ENCODE measurements at places on chromosomes 13 and 19.

- peak; percentile 29 for DNase-seq
Observed at GRCh38 chr19:47226426-47227351, 4.3 kb downstream of the BBC3 start.

- DNase-seq: no peak
Observed at GRCh38 chr13:43307921-43308433, 284.6 kb downstream of the DNAJC15 start.

- DNase-seq: no peak
Observed at GRCh38 chr13:94712287-94712811, at the start of gene SOX21. SOX21 (minus strand) TSS chr13:94712545; CDS start chr13:94712049, 496 bp downstream.

DNA sequence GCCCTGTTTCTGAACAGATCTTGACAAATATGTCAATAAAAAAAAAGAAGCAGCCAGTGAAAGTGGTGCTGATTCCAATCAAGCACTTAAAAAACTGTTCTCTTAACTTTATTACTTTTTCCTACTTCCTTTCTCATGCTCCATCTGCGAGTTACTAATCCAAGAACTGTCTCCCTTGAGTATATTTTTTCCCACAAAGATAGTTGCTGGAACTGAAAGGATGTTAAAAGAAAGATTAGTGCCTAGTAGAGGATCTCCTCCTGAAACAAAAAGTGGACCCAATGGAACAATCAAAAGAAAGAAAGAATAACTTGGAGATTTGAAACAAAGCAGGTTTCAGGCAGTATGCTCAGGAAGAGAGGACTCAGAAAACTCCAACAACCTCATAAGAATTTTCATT lies 1034.8 kb downstream of the PCDH17 start:
- no peak for DNase-seq

GRCh38 chr19:55585658-55586339 lies 5.2 kb upstream of the ZNF579 start:
- no peak for DNase-seq

DNA sequence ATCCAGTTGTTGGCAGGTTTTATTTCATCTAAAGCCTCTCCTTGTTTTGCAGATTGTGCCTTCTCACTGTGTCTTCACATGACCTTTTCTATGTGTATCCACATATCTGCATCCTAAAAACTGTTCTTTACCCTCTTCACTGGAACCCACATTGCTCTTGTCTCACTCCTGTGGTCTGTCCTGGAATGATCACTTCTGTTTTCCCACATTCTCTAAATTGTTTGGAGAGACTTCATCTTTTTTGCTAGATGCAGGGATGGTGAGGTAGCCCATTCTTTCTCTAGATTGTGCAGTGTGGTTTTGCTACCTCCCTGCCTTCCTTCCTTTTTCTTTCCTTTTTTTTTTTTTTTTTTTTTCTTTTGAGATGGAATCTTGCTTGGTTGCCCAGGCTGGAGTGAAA lies 608.6 kb upstream of the MIR17HG start:
- DNase-seq: no peak

DNA sequence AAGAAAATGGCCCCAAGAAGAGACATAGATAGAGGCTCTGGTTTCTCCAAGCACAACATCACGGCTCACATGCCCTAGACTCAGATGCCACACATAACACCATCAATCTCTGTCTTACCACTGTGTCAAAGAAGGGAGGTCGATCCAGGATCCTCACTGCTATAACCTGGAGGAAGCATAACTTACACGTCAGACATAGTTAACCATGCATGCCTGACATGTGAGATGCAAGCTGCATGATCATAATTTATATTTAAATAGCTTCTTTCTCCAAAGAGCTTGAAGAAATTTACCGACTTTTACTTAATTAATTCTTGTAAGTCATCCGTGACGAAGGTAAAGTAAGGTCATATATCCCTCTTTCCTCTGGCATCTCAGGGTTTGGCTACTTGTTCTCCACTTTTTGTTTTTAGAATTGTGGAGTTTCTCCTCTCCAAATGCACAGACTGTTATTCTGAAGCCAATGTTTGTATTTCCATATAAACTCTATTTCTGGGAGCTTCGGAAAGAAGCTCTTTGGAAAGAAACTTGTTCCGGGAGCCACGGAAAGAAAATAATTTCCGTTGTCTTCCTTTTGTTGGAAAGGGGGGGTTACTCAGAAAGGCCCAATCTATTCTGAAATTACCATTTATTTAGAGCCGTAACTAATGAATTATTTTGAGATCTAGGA lies 205.6 kb downstream of the LHFPL6 start:
- DNase-seq: no peak

DNA sequence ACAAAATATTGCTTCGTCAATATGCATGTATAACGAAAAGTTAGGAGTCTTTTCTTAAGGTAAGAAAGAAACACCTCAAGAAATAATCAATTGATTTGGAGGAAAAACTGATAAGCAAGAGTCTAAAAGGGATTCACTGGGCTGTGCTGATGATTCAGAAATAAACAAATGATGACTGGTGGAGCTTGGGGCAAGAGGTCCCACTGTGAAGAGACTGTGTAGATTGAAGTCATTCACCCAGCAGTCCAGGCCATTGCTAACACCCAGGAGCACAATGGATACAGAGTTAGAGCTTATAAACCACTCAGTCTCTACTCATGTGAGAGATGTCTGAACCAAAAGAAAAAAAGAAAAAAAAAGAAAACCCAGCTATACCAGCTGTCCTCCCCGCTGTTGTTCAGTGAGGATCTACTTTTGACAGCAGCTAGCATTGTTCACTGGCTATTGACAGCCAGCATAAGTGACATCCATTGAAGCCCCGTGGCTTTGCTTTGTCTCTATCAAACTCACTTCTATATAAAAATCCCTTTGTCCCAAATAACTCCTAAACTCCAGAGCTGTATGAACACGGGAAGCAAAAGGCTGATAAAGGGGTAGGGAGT lies 255.5 kb downstream of the KCTD12 start:
- DNase-seq: no peak

GRCh38 chr19:54952591-54953344 lies 5.4 kb upstream of the NLRP7 start:
- DNase-seq: no peak

DNA sequence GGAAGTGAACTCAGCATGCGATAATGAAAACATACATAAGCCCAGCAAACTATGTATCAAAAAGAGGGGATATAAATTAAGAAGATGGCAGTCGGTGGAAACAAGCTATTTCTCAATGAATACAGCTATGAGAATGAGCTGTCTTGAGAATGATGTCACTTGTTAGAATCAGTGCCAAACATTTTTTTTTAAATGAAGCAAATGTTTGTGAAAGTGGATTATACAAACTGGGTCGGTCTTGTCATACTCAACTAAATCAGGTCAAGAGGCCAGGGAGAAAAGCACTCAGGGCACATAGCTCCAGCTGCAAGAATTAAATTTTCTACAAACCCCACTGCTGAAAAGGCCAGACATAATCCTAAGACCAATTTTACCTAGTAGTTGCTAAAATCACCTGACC lies 1048.4 kb downstream of the SLITRK1 start:
- DNase-seq: no peak

DNA sequence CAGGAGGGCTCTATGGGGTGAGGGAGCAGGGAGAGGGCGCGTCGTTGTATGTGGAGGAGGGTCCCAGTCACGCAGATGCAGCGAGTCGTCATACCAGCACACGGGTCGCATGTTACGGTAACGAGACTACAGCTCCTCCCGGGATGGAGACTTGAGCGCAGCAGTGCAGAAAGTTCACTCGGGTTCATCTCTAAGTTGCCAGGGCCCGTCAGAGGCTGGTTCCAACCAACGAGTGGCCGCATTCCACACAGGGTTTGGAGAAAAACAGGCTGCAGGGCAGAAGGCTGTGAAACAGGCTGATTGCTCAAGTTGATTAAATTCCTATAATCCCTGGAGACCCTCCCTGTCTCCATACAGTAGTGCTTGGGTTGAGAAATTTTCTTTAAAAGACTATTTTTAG lies 21.9 kb upstream of the TTYH1 start:
- no peak for DNase-seq

DNA sequence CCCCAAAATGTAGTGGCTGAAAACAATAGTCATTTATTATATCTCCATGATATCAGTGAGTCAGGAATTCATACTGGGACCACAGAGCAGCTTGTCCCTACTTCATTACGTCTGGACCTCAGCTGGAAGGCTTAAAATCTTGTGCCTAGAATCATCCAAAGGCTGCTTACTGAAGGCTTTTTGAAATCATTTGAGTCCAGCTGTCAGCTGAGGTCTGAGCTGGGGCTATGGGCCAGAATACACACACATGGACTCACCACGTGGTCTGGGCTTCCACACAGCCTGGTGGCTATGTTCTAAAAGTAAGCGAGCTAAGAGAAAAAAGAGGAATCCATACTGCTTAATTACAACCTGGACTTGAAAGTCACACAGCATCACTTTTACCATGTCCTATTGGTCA lies 209.2 kb downstream of the KCTD12 start:
- no peak for DNase-seq

DNA sequence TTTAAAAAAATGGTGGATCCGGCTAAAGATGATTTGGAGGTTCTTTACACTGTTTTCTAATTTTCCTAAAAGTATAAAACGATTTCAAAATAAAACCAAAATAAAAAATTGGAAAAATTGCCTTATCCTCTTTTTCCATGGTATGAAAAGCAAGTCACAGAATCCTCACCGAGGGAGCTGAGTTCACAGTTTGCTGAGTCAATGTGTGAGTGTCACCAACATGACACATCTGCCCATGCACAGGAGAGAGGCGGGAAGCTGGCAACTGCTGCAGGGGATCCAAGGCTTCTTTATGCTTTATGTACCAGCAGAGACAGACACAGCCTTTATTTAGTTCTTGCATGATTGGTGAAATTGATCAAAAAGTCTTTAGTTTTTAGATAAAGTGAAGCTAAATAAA lies 157.8 kb downstream of the TNFSF13B start:
- no peak for DNase-seq

DNA sequence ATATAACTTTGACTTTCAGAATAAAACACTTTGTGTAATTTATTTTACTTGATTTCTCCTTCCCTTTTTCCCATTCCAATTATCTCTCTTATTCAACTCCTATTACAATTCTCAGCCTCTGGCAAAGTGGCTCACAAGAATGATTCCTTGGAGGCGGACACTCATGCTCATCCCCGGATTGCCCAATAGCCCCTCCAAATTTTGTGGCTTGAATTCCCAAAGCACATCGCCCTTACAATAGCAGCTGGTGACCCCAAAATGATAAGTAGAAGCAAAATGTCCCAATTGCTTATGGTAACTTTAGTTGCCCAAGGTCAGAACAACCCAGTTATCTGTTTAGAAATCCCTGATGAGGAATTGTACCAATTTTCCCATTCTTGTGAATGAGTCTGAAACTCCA lies 1523.5 kb upstream of the PRR20A start:
- no peak for DNase-seq

DNA sequence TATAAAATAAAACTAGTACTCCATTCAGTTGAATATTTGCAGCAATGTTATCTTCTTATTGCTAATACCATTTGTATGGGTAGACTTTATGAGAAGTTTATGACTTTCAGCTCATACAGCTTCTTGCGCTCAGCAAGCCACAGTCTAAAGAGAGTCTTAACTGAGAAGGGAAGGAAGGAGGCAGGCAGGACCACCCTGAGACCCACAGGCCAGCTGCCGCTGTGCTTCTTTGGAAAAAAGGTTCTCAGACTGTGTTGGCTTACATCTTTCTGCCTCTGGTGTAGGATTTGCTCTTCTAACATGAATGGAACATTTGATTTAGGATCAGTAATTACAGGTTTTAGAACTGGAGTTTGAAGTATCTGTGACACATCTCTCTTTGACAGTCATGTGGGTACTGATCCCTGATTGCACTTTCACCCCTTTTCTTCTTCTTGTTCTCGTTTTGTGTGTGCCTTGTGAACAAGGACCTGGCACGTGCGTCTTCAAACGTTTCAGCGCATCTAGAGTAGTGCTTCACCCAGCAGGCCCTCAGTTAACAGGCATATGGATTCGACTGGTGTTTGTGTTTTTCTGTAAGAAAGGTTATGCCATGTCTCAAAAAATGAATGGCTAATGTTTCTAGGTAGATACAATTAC lies 7.1 kb upstream of the GPR18 start:
- no peak for DNase-seq

GRCh38 chr13:27556109-27556508 lies 64.2 kb downstream of the LNX2 start:
- DNase-seq: no peak

- no peak for DNase-seq
Observed at GRCh38 chr13:112806739-112807652, 117.2 kb downstream of the ATP11A start.

DNA sequence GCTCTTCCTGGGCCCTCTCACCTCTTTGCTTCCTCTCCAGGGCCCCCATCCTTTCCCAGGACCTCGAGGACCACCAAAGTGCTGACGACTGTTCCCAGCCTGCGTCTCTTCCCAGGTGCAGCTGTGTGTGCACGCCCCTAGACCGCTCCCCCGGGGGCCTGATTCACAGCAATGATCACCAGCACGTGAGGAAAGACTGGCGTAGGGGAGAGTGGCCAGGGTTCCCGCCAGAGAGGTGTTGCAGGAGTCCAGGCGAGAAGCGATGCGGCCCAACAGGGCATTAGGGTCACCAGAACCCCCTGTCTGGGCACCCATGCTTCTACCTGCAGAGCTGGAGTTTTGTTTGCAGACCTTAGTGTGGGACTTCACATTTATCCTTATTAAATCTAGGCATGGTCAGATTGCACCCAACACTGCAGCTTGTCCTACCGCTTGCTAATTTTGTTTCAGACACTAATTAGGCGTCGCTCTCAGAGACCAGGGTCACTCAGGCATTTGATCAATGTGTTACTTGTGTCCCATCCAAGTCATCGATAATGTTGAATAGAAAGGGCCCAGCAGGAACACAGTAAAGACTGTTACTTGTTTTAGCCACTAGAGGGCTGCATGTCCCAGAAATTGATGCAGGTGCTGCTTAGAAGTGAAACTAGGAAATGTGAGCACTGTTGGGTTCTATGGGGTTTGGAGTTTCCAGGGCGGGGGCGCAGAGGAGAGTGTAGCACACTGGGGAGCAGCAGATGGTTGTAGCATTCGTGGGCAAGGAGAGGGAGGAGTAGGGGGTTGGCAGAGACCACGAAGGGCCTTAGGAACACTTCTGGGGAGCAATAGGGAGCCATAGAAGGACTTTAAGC lies 53.2 kb downstream of the CDADC1 start:
- peak; percentile 42 for DNase-seq

DNA sequence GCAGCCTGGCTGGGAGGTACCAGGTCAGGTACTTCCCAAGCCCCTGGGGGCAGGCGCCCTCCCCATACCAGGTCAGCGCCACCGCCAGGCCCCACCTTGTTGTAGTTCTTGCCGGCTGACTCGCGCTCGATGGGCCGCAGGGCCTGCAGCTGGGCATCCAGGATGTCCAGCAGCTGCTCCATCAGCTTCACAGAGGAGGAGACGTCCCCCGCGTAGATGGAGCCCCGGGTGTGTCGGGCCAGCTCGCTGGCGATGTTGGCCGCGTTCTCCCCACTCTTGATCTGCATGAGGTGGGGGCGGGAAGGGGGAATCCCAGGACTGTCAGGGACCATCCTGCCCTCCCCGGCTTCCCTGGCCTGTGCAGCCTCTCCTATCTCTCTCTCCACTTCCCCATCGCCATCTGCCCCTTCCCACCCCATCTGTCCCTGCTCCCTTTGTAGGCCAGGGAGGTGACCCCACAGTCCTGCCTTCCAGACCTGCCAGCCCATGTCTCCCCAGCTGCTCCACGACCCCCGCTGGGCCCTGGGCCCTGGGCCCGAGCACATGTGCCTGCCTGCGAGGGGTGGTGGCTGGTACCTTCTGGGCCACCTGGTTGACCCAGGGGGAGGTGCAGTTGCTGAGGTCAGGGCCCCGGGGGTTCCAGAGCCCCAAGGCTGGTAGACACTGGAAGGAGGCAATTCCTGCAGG lies 23.8 kb upstream of the ASF1B start:
- no peak for DNase-seq

GRCh38 chr19:19459707-19460251 lies 54.3 kb downstream of the GATAD2A start:
- peak; percentile 67 for DNase-seq

- no peak for DNase-seq
Observed at GRCh38 chr19:6500837-6501739, 1.0 kb downstream of the TUBB4A start.
